ENCODE measurements at places on chromosomes 3 and 15. TPM values are rescaled to one million over a fixed set of nuclear protein-coding genes. Genes with fewer than 3 reads are reported as not detected.

DNA sequence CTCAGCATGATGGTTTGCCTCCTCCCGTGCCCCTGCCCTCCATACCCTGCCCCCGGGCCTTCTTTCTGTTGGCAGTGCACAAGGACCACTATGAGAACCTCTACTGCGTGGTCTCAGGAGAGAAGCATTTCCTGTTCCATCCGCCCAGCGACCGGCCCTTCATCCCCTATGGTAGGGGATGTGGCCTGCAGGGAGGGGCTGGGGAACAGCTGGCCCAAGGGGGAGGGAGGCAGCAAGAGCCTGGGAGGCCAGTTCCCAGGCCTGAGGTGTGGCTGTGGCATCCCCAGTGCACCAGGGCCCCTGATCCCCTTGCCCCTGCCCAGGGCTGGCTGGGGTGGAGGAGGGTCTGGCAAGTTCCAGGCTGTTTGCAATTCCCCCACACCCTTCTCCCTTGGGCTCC, 2.6 kb upstream of the PLA2G4B start:
- peaks cover 18% of the 10 kb centered on the region for H3K36me3 ChIP-seq
- no peak for DNase-seq
- H3K27me3 ChIP-seq: no peaks in the 10 kb centered on the region

CKMT1B gene
- not detected for total RNA-seq

DNA sequence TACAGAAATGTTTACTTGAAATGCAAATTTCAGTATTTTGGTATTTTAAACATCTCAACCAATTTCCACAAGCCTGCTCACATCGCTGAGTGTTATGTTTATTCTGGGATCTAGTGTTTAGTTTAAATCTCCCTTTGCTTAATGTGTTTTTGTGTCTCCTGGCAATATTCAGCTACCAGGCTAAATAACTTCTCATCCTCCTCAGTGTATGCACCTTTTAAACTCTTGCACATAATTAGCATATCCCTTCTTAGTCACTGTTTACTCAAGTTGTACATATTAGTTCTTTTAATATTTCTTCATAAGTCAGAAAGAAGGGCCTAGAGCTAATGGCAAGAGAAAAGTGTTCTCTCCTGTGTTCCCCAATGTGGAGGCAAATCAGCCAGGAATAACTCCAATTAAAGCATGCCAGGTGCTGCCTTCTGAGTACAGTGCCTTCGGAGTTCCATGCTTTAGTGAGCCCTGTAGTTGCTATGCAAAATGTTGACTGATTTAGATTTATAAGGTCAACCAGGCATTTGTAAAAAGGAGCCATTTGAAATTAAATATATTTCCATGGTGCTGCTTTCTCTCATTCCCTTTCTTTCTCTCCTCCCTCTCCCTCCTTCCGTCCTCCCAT, 234.3 kb downstream of the GAP43 start:
- no peak for DNase-seq
- H3K27ac ChIP-seq: no peak overlapping the region
- no peak overlapping the region for H3K4me3 ChIP-seq

- no peak overlapping the region for H3K4me3 ChIP-seq
- H3K27me3 ChIP-seq: no peaks in the 10 kb centered on the region
- peaks cover 26% of the 10 kb centered on the region for H3K4me1 ChIP-seq
- H3K36me3 ChIP-seq: no peaks in the 10 kb centered on the region
- no peak overlapping the region for H3K27ac ChIP-seq
Observed at GRCh38 chr3:57999417-58000115, 8.7 kb upstream of the FLNB start.

LAMB2 gene
- not detected for total RNA-seq

DNA sequence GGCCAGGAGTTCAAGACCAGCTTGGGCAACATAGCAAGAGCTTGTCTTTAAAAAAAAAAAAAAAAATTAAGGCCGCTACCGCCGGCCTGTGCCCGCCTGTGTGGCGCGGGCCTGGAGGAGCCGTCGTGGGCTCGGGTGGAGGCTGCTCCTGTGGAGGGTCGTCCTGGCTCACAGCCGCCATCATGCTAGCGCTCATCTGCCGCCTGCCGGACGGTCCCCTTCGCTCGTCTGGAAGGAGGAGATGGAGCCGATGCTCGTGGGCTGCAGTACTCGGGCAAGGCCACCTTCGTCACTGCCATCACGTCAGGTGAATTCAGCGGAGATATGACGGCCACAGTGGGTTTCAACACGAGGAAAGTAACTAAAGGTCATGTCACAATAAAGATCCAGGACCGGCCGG, 37.4 kb downstream of the TFRC start:
- no peak overlapping the region for H3K4me3 ChIP-seq
- no peak for DNase-seq
- no peaks in the 10 kb centered on the region for H3K27me3 ChIP-seq
- no peak overlapping the region for H3K27ac ChIP-seq

GRCh38 chr3:53167418-53168174, 6.6 kb downstream of the PRKCD start:
- no peak overlapping the region for H3K27ac ChIP-seq
- no peak for DNase-seq
- no peaks in the 10 kb centered on the region for H3K36me3 ChIP-seq
- peaks cover 51% of the 10 kb centered on the region for H3K4me1 ChIP-seq

ACAN gene
- total RNA-seq: not detected

GOLGA8T gene
- not detected for total RNA-seq

ARNT2 gene
- total RNA-seq: not detected

ECE2 gene
- not detected for total RNA-seq

DNA sequence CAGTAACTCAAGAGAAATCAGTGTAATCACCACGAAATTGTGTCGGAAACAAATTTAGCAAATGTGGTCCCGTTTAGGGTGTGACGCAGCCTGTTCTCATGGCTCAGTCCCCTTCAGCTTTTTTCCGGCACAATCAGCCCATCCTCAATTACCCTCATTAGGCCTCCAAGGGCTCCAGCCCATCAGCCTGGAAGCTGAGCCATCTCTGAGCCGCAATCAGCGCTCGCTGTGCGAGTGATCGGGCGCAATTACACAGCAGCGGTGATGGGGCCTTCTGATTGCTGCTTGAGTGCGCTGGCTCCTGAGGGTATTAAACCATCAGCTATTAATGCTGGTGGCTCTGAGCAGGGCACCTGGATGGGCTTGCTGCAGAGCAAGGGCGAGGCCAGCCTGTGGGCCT, 55.6 kb downstream of the PLXNA1 start:
- no peak for DNase-seq
- H3K4me3 ChIP-seq: no peak overlapping the region
- H3K27me3 ChIP-seq: no peaks in the 10 kb centered on the region
- H3K27ac ChIP-seq: no peak overlapping the region

DNA sequence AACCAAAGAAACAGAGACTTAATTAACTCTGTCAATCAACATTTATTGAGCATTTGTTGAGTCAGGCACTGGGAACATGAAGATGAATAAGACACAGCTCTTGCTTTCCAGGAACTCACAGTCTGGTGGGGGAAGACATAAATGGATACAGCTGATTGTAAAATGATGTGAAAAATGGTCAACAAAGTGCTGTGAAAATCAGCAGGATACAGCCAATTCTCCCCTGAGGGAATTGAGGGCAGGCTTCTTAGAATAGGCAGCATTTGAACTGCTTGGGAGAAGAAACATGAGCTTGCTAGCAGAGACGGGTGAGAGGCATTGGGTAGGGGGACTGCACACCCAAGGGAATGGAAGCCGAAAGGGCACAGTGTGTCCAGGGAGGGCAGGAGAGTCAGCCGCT, 41.1 kb downstream of the MFSD1 start:
- H3K27me3 ChIP-seq: no peaks in the 10 kb centered on the region
- peaks cover 18% of the 10 kb centered on the region for H3K4me1 ChIP-seq
- no peak for DNase-seq
- H3K36me3 ChIP-seq: no peaks in the 10 kb centered on the region
- H3K4me3 ChIP-seq: no peak overlapping the region
- no peak overlapping the region for H3K27ac ChIP-seq

TMEM158 gene
- total RNA-seq: 0.54 TPM

GRCh38 chr15:28122038-28122949, 23.2 kb upstream of the OCA2 start:
- DNase-seq: no peak
- no peak overlapping the region for H3K27ac ChIP-seq
- H3K36me3 ChIP-seq: peaks cover 20% of the 10 kb centered on the region
- no peaks in the 10 kb centered on the region for H3K27me3 ChIP-seq

LRRK1 gene
- 0.45 TPM for total RNA-seq

HOMER2 gene
- total RNA-seq: 10.3 TPM

DNA sequence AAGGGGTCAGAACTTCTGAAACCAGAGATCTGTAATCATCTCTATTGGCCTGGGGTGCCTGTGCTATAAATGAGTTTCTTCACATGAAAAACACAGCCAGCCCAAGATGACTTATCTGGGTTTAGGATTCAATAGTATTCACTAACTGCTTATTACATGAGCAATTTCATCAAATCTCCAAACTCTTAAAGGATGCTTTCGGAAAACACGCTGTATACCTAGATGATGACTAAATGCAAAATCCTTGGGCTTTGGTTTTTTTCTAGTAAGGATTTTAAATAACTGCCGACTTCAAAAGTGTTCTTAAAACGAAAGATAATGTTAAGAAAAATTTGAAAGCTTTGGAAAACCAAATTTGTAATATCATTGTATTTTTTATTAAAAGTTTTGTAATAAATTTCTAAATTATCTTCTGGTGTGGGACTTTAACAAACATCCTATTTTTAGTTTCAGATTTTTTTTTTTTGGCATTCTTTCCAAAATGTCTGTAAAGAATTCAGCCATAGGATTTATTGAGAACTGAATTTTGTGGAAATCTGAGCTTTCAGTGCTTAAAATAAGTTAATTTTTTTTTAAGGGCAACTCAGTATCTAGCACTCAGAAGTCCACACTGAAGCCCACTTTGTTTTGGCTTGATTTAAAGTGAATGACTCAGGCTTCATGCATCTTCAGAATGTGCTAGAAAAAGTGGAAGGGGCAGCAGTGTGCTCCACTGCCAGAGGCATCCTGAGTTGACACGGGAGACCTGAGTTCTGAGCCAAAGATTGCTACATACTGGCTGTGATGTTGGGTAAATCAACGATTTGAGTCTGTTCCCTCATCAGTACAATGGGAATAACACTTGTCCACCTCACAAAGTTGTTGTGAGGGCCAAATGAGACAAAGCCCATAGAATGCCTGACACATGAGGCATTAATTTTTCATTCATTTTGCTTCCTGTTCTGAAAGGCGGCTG, 18.7 kb downstream of the TMEM43 start:
- H3K4me3 ChIP-seq: peak overlapping the region; percentile 5
- H3K27me3 ChIP-seq: no peaks in the 10 kb centered on the region
- peaks cover 43% of the 10 kb centered on the region for H3K4me1 ChIP-seq
- peaks cover 43% of the 10 kb centered on the region for H3K36me3 ChIP-seq

- no peak for DNase-seq
- peaks cover 61% of the 10 kb centered on the region for H3K36me3 ChIP-seq
- peaks cover 19% of the 10 kb centered on the region for H3K4me1 ChIP-seq
Observed at GRCh38 chr3:20077068-20077467, 36.8 kb downstream of the KAT2B start.

C3orf22 gene
- not detected for total RNA-seq

- no peak overlapping the region for H3K4me3 ChIP-seq
- H3K4me1 ChIP-seq: no peaks in the 10 kb centered on the region
- no peaks in the 10 kb centered on the region for H3K27me3 ChIP-seq
- no peaks in the 10 kb centered on the region for H3K36me3 ChIP-seq
Observed at GRCh38 chr3:126961791-126962461, 21.0 kb upstream of the PLXNA1 start.

DNA sequence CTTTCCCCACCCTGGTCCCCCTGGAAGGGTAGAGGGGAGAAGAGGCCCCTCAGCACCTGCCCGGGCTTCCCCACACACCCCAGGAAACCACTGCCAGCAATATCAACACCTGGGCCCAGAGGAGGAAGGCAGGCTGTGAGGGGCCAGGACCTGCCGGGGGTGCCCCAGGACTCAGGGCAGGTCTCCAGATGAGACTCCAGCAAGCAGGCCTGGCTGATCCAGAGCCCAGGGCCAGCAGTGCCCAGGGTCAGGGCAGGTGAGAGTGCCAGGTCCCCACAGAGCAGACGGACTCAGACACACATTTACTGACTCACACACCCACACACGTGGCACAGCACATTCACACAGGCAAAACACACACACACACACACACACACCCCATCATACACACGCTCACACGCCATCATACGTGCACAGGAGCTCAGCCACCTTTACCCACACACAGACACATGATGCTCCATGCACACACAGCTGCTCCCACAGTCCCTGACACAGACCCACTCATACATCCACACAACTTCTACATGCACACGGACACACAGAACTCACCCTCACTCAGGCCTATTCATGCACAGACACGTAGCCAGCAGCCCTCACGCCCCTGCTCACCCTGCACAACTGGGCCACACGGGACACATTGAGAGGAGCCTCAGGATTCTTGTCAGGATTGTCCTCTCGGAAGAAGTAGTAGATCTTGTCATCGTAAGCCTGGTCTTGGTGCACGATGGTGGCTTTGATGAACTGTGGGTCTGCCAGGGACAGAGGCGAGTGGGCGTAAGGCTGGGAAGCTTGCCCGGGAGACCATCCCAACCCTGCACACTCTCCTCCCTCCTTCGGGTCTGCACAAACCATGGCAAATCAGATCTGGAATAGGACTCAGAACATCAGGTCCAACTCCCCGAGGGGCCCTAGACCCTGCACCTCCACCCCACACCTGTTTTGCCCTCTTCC, 17.5 kb downstream of the SEMA7A start:
- DNase-seq: no peak
- H3K27ac ChIP-seq: peak overlapping the region; percentile 50
- peaks cover 36% of the 10 kb centered on the region for H3K4me1 ChIP-seq
- H3K36me3 ChIP-seq: peaks cover 2% of the 10 kb centered on the region
- H3K4me3 ChIP-seq: no peak overlapping the region

DNA sequence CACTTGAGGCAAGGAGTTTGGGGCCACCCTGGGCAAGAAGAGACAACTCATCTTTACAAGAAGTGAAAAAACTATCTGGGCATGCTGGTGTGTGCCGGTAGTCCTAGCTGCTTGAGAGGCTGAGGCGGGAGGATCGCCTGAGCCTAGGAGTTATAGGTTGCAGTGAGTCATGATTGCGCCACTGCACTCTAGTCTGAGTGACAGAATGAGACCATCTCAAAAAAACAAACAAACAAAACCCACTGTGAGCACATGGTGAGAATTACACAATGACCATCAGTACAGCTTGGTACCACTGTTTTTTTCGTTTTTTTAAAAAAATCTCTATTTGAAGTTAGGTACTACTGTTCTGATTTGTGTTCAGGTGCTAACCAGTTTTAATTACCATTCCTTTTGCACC, 13.6 kb downstream of the VPS39 start:
- no peak for DNase-seq
- H3K27me3 ChIP-seq: no peaks in the 10 kb centered on the region
- peaks cover 58% of the 10 kb centered on the region for H3K36me3 ChIP-seq
- no peak overlapping the region for H3K27ac ChIP-seq
- H3K4me1 ChIP-seq: peaks cover 33% of the 10 kb centered on the region

XRN1 gene
- 109 TPM for total RNA-seq

DNA sequence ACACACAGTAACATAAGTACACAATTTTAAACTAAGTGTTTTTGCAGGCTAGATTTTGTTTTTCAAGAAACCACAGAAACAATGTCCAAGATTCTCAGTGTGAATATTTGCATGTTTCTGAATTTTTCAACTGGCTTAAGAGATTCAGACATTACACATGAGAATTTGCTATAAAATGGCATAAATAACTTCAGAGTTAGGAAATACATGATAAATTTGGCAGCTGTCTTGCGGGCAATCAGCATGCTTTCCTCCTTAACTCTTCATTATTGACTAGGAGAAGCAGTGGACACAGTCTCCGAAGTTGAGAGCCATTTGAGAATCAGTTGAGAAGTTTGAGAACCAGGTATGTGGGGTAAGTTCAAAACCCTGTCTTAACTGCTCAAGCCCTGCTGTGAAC, 625.6 kb upstream of the SGO1 start:
- H3K36me3 ChIP-seq: no peaks in the 10 kb centered on the region
- H3K27me3 ChIP-seq: no peaks in the 10 kb centered on the region
- no peaks in the 10 kb centered on the region for H3K4me1 ChIP-seq
- H3K27ac ChIP-seq: no peak overlapping the region

GRCh38 chr3:139052802-139053600, 8.3 kb upstream of the PRR23C start:
- no peak overlapping the region for H3K4me3 ChIP-seq
- no peaks in the 10 kb centered on the region for H3K36me3 ChIP-seq
- no peaks in the 10 kb centered on the region for H3K4me1 ChIP-seq
- no peak for DNase-seq
